Kasumi-1 (cell line): ENCODE measurements at places on chromosomes 16 and 17.

GRCh38 chr17:1563786-1564613 is 1.4 kb upstream of the PITPNA start:
- DNase-seq = no peak

- DNase-seq = peak; percentile 5
Measured at GRCh38 chr17:31388770-31389656, 2.5 kb upstream of the RAB11FIP4 start.

- DNase-seq = peak; percentile 72
Measured at GRCh38 chr17:63447471-63448009, 1.4 kb upstream of the CYB561 start.

GRCh38 chr17:55510986-55511721 is at the start of gene SMIM36:
SMIM36 (minus strand) TSS chr17:55511452.
- no peak for DNase-seq

DNA sequence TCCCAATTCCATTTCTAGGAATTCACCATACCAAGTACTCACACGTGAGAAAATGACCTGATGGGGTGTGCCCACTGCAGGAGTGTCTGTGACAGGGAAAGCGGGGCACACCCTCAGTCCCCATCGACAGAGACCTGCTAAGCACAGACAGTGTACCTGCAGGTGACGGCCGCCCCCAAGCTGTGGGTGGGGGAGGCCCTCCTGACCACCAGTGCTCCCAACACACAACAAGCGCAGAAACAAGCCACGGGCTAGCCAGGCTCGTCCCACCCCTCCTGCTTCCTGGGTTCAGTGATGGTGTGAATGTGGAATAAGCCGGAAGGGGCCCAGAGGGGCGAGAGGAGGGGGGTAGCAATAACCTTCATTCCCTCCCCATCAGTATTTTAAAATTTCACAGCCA is 31.9 kb downstream of the ZCCHC14 start:
- no peak for DNase-seq

DNA sequence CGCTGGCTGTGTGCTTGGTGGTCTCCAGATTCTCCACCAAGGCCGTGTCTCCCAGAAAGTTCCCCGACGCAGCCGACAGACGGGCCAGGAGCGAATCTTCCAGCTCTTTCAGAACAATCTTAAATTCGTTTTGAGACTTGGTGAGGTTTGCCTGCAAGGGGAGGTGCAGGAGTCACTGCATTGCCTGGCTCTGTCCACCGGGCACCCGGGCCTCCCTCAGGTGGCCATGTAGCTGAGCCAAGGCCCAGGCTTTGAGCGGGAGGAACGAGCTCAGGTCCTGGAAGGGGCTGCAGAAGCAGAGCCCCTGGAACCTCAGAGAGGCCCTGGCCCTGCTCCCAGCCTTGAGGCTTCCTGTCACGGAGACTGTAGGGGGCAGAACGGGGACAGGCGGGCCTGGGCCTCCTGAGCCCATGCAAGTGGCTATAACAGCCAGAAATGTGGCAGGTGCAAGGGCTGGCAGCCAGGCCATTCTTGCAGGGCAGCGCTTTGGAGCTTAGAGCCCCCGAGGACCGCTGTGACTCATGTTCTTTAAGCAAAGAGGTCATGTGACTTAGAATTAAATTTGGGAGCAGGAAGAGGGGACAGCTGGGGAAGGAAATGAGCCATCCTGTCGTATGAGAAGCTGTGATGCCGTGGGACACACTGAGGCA is 72.4 kb downstream of the PGS1 start:
- peak; percentile 64 for DNase-seq

- no peak for DNase-seq
Measured at GRCh38 chr16:14264327-14264943, 193.3 kb downstream of the MRTFB start.

DNA sequence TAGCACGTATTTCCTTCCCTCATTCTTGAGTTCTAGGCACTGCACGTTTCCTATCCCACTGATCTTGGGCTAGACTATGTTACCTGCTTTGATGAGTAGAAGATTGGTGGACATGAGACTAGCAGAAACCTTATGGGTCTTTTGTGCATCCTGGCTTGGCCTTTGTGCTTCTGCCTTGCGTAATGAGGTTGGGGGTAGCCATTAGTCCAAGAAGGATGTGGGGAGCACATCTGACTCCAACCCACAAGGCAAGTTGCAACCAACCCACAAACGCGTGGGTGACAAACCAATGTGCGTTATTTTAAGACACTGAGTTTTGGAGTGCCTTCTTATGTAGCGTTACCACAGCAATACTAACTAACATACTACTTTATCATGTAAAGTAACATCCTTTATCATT is 180.4 kb upstream of the IRX5 start:
- DNase-seq = no peak

GRCh38 chr16:49961089-49961488 is 63.9 kb upstream of the CNEP1R1 start:
- DNase-seq = no peak

DNA sequence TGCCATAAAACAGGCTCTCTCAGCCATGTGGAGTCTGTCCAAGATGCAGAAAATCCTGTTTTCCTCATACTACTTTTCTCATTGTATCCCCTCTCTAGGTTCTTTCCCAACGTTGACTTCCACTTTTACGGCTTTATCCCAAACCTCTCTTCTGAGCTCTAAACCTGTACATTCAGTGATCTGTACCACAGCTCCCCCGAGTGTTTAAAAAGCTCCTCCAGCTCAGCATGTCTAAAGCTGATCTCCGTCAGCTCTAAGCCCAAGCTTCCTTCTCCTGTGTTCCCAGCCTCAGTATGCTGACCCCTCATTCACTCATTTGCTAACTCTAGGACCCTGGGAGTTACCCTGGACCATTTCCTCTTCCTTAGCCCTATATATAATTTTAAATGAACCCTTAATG is 144.6 kb downstream of the DNAH9 start:
- DNase-seq = no peak

DNA sequence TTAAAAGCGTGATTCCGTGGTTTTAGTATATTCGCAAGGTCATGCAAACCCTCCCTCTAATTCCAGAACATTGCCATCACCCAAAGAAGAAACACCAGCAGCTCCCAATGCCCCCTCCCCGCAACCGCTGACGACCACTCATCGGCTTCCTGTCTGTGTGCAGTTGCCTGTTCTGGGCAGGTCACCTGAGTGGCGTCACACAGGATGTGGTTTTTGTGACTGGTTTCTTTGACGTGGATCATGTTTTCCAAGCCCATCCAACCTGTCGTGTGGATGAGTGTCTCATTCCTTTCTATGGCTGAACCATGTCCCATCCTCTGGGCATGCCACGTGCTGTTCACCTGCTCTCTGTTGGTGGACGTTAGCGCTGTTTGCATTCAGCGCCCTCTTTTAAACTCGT is 8.2 kb upstream of the ATP2C2 start:
- DNase-seq = no peak

DNA sequence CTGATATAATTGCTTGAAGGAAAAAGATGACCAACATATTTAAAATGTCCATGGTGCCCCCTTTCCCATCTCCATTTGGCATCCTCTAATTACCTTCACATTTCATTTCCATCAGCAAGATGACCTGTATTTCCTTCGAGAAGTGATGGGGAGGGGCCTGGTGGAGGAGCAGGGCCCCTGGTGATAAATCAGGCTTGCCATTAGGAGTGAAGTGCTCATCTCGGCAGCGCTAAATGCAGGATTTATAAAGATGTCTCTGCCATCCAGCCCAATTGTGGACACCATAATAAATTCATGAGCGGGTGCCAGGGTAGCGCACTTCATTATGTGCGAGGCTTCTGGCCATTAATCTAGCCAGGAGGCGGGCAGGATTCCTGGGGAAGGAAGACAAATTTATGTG is 101.5 kb upstream of the IRX6 start:
- no peak for DNase-seq

DNA sequence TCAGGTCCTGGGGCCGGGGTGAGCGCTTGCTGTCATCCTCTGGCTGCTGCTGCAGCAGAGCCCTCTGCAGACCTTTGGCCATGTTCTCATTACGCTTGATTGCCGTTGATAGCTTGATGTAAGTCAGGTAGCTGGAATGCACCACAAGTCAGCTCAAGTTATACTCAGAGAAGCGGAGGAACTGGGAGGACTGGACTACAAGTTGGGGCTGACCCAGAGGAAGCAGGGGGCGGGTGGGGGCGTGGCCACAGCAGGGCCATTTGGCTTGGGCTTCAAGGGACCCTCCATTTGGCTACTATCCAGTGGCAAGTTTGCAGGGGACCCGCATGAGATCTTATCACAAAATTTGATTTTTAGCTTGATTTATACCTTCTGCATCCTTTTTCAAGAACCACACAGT is 19.0 kb upstream of the EVPL start:
- no peak for DNase-seq

DNA sequence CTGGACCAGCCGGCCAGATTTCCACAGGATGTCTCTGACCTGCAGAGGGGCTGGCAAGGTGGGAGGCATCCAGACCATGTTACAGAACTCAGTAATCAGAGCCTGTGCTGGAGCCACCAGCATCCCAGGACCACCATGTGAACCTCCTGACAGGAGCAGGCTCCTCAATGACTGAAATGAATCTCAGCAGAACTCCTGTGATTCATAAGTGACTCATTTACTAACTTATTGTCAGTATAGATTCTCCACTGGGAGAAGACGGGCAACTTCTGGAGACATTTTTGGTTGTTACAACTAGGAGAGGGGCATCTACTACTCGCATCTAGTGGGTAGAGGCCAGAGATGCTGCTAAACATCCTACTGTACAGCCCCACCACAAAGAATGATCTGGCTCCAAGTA is 3.1 kb upstream of the WWOX start:
- no peak for DNase-seq

GRCh38 chr17:51120739-51121619 is at the start of gene SPAG9:
SPAG9 (minus strand) TSS chr17:51120868; CDS start chr17:51120656, 212 bp downstream.
- DNase-seq = peak; percentile 96

DNA sequence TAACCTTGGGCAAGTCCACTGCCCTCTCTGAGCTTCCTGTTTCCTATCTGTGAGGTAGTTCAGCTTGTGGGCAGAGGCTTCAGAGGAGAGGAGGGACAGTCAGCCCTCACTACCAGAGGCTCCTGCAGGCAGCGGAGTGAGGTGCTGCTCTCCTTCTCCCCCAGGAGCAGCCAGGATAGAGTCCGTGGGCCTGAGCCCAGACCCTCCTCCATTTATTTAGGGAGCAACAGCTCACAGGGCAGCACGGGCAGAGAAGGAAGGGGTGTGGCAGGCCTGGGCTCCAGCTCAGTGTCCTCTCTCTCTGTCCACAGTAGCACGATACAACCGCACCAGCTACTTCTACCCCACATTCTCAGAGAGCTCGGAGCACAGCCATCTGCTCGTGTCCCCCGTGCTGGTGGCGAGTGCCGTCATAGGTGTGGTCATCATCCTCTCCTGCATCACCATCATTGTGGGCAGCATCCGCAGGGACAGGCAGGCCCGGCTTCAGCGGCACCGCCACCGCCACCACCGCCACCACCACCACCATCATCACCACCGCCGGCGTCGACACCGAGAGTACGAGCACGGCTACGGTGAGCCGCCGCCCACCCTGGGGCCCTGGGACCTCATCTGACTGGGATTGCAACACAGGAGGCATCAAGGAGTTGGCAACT is 42.3 kb downstream of the BEAN1 start:
- DNase-seq = no peak

DNA sequence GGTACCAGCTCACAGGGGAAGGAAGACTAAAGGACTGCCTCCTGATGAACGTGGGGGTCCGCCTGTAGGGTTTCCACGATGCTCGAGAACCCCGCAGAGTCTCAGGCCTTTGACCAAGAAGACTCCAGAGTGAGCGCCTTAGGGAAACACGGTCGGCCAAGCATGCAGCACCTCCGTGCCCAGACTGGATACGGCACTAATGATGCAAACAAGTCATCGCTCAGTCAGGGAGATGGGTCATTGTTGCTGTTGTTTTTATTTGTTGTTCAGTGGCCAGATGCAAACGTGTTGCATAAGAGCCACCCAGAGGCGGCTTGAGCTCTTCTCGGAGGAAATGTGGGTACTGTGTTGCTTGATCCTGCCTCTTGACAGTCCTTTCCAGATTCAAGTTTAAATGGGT is 19.3 kb upstream of the RBFOX3 start:
- no peak for DNase-seq

GRCh38 chr16:66690106-66690847 is 6.3 kb downstream of the CMTM4 start:
- DNase-seq = no peak

GRCh38 chr16:12398029-12398682 is 405.5 kb downstream of the CPPED1 start:
- no peak for DNase-seq

GRCh38 chr16:58333985-58334384 is 39.2 kb upstream of the PRSS54 start:
- DNase-seq = no peak

DNA sequence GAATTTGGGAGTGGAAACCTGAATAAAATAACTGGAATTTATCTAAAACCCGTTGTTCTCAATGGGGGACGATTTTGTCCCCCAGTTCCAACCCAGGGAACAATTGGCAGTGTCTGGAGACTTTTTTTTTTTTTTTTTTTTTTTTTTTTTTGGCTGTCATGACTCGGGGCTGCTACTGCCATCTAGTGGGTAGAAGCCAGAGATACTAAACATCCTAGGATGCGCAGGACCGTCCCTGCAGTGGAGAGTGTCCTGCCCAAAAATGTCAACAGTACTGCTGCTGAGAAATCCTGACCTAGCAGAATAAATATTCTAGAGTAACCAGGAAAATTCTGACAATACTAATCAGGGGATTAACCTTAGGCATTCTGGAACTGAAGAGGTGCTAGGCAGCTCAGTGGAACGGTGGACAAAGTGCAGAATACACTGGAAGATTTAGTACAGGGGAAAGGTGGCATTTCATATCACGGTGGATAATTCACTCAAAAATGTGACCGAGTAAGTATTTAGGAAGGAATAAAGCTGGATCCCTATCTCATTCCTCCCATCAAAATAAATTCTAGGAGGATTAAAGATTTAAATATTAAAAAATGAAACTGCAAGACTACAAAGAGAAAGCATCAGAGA is 107.6 kb downstream of the SPECC1 start:
- peak; percentile 7 for DNase-seq

DNA sequence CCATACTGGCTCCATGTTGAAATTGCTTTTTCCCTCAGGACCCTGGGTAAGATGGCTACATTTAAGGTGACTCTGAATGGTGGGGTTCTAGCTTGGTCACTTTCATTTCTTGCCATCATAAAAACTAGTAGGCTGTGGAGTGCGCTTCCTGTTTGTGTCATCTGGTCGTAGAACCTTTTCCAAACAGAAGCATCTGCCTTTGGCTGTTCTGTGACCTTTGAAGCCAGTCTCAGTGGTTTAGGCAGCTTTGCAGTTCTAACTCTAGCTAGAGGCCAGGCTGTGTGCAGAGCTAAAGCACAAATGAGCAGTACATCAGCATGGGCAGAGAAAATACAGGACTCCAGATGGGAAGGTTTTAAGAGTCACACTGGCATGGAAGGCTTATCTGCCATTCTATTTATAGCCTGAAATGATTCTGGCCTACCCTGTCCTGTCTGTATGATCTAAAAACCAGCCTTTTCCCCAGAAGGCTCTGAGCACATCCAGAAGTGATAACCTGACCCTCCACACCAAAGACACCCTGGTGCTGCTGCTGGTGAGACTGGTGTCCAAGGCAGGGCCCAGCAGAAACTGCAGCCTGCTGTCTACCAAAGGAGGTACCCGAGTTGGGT is 8.6 kb downstream of the ESRP2 start:
- no peak for DNase-seq
